ENCODE measurements at places on chromosomes 16 and 17.

DNA sequence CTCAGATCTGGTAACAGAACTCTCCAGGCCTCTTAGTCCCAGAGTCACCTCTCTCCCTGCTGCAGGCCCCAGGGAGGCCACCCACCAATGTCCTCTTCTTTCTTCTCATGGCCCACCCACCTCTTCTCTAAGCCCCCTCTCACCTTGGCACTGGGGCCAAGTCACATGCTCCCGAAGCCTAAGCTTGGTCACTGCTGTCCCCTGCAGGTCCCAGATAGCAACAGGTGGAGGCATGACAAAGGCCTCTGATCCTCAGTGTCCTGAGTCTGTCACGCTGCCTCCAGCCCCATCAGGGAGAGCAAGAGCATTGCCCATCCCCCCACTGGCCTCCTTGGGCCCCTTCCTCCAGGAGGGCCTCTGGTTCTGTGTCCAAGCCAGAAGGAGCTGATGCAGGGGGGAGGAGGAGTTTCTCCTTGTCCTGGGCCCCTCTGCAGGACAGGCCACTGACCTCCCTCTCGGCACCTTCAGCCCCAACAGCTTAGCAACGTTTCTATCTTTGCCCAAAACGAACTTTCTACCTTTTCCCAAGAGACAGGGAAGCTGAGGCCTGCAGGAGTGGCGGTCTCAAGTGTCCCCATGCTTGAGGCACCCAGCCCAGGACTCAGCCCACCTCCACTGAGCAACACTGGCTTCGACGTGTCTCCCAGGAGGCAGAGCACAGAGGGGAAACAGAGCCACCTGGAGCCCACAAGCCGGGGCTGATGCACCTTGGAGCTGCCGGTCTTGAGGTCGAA is 8.6 kb downstream of the P2RX1 start:
- DNase-seq: no peak

GRCh38 chr17:2368359-2368758 is 31.1 kb downstream of the SGSM2 start:
- DNase-seq: no peak

- DNase-seq: peak; percentile 94
Measured at GRCh38 chr16:75064403-75065148, 52.0 kb downstream of the LDHD start.

GRCh38 chr17:51741458-51741857 is 417.1 kb downstream of the CA10 start:
- DNase-seq: no peak

GRCh38 chr17:38536661-38537060 is 69.1 kb downstream of the SRCIN1 start:
- DNase-seq: no peak

- DNase-seq: no peak
Measured at GRCh38 chr16:67326472-67327309, at the start of the genes KCTD19 and LRRC36. KCTD19 (minus strand) TSS chr16:67326741; CDS start chr16:67326707, 34 bp downstream. LRRC36 (plus strand) TSS chr16:67326815; CDS start chr16:67326863, 48 bp downstream.

- no peak for DNase-seq
Measured at GRCh38 chr16:50298591-50299507, 32.5 kb downstream of the ADCY7 start.

DNA sequence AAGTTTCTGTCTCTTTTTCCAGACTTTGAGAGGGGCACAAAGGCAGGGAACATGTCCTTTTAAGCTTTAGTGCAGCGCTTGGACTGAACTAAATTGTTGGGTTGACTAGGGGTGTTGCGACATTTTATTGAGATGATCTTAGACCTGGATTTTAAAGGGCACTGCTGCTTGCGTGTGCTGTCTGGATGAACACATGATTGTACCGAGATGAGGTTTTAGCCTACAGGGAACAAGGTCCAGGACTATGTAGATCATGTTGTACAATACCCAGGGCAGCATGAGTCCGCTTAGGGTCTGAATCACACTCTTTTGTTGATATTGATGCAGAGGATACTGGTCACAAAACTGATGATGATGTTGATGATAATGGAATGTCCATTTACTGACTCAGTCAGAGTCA is 5.2 kb upstream of the RGS9 start:
- no peak for DNase-seq

- no peak for DNase-seq
Measured at GRCh38 chr16:56409195-56409594, 16.1 kb downstream of the AMFR start.

GRCh38 chr17:62705778-62706597 is 78.5 kb downstream of the MRC2 start:
- no peak for DNase-seq

DNA sequence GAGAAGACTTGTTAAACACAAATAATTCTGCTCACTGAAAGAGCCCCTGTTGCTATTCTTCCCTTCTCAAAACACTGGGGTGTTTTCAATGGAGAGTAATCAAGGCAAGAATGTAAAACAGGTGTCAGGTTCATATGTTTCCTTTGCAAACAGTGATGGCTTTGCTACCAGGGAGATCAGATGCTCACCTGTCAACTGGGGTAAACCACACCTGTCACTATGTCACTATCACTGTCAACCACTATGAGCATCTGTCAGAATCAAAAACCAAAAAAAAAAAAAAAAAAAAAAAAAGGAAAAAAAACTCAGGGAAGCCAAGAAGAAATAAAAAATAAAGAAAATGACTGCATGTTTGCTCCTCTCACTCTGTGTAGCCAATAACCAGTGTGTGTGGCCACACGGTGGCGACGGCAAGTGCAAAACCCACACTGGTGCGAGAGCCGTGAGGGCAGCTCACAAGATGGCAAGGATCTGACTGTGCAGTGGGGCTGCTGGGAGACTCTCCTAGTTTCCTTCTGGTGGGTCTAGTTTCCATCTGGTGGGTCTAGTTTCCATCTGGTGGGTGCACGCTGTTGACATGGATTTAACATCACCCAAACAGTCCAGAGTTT is 22.7 kb downstream of the USP22 start:
- DNase-seq: no peak

GRCh38 chr16:6835941-6836340 is 496.7 kb upstream of the RBFOX1 start:
- DNase-seq: no peak

DNA sequence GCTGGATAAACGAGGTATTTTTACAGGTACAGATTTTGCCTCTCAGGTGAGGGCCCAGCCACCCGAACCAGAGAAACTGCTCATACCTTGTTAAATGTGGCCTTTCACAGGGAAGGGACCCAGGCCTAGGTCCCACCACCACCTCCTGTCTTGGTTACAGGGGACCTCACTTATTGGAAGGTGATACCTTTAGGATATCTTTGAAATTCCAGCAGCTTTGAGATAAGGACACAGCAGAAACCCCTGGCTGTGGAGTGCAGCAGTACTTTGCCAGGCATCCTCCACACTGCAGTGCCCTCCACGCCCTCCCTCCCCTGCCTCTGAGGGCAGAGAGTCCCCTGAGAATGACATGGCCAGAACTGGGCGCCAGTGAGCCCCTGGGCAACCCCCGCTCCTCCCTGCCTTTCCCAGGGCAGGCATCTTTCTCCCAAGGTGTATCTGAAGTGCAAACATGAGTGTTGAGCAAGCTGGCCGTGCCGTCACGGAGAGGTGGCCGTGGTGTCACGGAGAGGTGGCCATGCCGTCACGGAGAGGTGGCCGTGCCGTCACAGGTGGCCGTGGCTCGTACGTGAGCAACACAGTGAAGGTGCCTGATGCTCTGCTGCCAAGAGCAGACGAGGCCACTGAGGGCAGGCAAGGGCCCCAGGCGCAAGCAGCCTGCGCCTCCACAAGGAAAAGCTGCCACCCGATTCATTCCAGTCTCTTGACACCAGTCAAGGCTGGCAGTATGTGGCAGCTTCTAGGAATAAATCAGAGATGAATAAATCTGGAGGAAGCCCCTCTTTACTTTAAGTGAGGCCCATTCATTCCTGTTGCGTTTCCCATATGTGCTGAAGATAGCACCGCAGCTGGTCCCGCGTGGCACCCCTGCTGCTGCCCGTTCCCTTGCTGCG is 134.5 kb upstream of the CHMP6 start:
- no peak for DNase-seq

- no peak for DNase-seq
Measured at GRCh38 chr17:49501496-49501895, 6.4 kb downstream of the NGFR start.

DNA sequence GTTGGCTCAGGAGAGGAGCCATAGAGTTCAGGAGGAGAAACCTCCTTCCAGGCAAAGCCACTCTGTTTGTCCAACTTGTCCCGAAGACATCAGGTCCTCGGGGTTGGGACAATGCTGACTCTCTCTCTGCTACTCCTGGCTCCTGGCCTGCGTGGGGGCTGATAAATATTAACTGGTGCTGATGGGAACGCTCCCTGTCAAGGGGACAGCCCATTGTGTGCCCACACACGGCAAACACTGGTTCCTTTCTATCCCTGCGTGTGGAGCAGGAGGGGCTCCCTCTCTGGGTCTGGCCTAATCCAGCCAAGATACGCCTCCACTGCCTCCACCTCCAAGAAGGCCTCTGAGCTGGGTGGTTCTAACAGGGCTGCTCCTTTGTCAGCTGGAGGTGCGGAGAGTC is 4.4 kb downstream of the KIF19 start:
- DNase-seq: no peak

- DNase-seq: no peak
Measured at GRCh38 chr16:12193692-12194091, 217.2 kb downstream of the SNX29 start.

DNA sequence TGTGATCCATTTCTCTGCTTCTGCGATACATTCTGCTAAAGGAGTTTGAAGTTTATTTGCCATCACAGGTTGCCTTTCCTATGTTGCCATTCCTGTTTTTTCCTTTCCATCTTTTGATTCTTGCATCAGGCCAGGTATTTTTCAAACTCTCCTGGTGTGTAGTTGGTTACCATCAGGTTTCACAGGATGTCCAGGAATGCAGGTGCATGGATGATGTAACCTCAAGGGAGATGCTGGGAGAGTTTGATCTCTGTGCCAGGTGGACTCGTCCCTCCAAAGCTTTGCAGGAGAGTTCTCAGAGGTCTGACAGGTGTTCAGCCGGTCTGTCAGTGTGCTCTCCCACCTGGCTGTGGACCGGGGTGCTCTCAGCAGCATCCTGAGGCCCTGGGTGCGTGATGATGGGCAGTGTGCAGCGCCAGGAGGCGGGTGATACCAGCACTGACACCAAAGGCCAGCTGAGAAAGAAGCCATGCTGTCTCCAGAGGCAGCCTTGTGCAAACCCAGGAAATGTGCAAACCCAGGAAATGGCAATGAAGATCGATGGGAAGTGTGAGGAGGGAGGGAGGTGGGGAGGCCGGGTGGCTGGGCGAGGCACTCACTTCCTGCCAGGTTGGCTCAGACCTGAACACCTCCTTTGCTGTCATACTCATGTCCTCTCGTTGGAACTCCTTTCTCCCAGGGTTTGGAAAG is 1.7 kb downstream of the ATP2C2 start:
- DNase-seq: no peak

- DNase-seq: no peak
Measured at GRCh38 chr16:53504665-53505064, 1.7 kb upstream of the AKTIP start.

- DNase-seq: no peak
Measured at GRCh38 chr16:55144651-55145050, 179.4 kb upstream of the IRX6 start.

- DNase-seq: no peak
Measured at GRCh38 chr17:12422651-12423050, 243.0 kb upstream of the MYOCD start.

DNA sequence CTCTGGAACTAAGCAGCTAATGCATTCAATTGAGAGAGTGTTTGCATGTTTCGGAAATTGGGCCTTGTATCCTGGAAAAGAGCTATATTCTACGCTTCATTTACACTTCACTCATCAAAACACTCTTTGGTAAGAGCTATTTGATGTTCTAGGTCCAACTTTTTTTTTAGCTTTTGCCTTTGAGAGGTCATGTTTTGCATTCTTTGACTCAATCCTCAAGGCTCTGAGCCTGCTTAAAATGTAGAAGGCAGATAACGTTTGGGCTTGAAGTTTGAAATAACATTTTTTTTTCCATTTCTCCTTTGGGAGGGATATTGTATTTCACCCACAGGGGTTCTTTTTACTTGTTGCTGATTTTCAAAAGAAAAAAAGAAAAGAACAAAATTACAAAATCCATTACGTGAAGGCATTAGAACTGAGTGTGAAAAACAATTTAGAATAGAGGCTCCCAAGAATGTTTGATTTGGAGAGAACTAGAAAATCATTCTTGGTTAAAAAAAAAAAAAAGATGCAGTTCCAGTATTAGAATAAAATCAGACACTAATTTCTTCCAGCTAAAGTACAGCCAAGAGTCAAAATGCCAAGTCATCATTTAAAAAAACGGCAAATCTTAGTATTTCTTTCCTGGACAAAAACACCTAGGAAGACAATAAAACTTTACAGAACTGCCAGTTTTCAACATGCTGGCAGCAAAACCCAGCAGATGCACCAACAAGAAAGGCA is 268.5 kb downstream of the GRIN2A start:
- DNase-seq: no peak

GRCh38 chr17:4605826-4606225 is 21.5 kb downstream of the SMTNL2 start:
- no peak for DNase-seq

DNA sequence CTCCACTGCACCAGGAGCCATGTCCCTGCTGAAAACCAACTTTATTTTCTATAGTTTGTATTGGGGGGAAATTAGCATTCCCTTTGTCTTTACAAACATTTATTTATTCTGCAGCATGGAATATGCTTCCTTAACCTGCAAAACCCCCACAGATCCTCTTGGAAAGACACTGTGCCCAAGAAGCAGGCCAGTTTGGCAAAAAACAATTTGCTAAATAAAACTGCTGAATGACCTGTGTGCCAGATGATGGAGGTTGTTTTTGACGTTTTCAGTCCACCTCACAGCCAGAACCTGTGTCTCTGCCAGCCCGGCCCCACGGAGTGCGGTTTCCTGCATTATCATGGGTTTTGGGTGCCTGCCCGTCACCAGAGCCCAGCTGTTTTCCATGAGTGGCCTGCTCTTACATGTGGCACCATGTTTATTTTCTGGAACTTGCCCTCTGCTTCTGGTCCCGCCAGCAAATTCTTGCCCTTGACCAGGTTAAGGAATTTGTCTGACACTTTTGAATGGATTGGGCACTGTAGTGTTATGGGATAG is 26.4 kb downstream of the ORC6 start:
- no peak for DNase-seq

GRCh38 chr17:14506364-14506763 is 205.5 kb downstream of the HS3ST3B1 start:
- DNase-seq: no peak

DNA sequence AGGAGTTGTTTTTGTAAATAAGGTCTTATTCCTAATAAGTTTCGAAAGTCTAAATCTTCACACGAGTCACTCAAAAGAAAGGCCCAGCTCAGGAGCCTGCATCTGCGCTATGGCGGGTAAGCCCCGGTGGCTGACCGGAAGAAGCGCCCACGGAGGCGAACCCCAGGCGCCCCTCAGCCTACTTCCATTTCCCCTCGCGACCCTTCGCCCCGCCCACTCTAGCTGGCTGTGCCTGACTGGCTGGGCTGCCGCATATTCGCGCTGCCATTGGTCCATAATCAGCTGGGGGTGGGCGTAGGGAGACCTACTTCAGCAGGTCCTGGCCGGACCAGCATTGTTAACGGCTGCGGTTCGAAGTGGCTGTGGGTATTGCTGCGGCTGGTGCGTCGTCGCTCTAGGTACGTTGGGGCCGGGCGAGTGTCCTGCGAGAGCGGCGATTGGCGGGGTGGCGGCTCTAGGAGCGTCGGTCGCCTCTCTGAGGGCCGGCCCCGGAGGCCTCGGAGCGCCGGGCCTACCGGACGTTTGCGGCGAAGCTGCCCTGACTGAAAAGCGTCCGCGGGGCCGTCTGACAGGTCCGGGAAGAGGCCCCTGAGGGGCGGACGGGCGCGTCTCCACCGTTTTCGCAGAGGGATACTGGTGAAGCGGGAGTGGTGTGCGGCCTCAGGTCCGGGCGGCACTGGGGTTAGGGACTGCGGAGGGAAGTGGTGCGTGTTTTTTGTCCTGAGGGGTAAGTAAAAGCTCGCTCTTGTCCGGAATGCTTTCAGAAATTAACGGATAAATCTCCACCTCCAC is at the start of gene ATF7IP2:
Gene ATF7IP2, plus strand, starts transcription at position 337 of the 792 bp plus-strand sequence. CDS start 44,560 bp downstream, outside the sequence.
- DNase-seq: peak; percentile 61

GRCh38 chr17:42553161-42553818 is 567 bp downstream of the HSD17B1 start:
- DNase-seq: no peak
